Fibroblast of the aortic adventitia (primary cell): ENCODE measurements at places on chromosomes 2 and 18. TPM values are rescaled to one million over a fixed set of nuclear protein-coding genes. Genes with fewer than 3 reads are reported as not detected.

Gene HAT1
- 42.0 and 81.4 TPM in 2 replicates for total RNA-seq

Gene RBKS
- 1.3 and 1.4 TPM in 2 replicates for total RNA-seq

Gene PAX3
- not detected in 2 replicates for total RNA-seq

Gene RPRM
- total RNA-seq = 0.27 TPM in 1 of 2 replicates, not detected in the other

Gene TMEM247
- total RNA-seq = not detected in 2 replicates

Gene TFCP2L1
- under 0.01 TPM in 1 of 2 replicates, not detected in the other for total RNA-seq

Gene KATNAL2
- 2.7 and 10.4 TPM in 2 replicates for total RNA-seq

Gene C2orf72
- not detected in 2 replicates for total RNA-seq

Gene CHRNA1
- not detected in 2 replicates for total RNA-seq

Gene ABCB6
- 10.1 and 27.3 TPM in 2 replicates for total RNA-seq

Gene FIGN
- 2.5 and 4.1 TPM in 2 replicates for total RNA-seq

Gene IL1F10
- not detected in 2 replicates for total RNA-seq

Gene GRP
- not detected in 2 replicates for total RNA-seq

Gene MIB1
- total RNA-seq = 47.0 and 111 TPM in 2 replicates
